ENCODE measurements at places on chromosomes 3 and 15.

DNA sequence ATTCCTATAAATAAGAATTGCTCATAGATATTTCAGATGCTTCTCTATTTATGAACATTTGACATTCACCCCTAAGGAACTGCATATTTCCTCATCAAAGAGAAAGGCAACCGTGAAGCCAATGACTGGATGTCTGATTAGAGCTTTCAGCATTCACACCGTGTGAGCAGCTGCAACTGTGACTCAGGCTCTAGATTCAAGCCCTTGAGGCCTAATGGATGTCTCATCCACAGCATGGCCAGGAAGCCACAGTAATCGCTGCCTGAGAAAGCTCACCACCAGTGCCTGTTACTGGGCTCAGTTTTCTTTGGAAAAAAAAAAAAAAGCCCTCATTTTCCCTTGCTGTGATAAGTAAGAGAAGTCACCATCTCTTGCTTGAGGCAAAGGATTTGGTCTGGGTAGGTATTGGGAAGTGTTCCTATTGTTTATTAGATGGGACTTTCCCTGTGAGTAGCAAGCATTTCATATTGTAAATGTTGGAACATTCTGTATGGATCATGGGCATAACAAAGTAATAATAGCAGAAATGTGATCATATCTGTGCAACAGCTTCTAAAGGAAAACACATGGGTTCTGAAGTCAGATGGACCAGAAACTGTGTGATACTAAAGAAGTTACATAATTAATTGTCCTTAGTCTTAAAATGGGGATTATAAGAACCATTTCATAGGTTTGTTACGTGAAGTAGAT is 783.7 kb downstream of the AGBL1 start:
- DNase-seq, result peak; percentile 98

GRCh38 chr3:50246517-50246954 is 10.5 kb downstream of the GNAI2 start:
- peak; percentile 97 for DNase-seq

GRCh38 chr3:119293871-119294695 is at the start of gene ARHGAP31:
Gene ARHGAP31, plus strand, starts transcription at chr3:119294383. Its CDS starts 522 bp downstream, at chr3:119294905.
- peak; percentile 88 for DNase-seq

DNA sequence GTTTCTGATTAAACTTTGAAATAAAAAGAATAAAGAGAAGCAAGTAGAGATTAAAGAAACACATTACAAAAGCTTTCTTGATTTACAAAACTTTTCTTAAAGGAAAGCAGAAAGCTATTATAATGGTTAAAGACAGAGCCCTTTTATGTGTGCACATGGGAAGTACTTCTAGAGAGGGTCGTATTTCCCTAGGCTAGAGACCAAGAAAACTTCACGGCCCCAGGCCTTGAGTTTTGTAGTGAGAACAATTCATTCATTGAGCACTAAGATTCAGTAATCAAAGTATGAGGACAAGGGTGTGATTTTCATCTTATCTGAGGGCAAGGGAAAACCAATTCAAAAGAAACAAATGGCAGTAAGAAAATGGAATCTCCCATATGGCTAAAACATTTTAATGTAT is 854.1 kb downstream of the ROBO1 start:
- DNase-seq, result no peak

DNA sequence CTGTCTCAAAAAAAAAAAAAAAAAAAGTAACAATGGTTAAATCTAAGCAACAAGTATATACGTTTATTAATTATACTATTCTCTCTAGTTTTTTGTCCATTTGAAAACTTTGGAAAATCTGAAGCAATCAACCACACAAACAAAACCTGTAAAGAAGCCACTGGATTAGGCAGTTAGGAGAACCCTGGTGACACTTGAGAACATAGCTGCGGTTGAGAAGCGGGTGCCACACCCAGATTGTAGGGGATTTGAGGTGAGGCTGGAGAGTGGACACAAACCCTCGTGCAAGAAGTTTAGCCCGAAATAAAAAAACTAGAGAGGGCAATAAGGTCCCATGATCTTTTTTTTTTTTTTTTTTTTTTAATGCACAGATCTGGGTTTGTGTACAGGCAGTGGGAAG is 25.9 kb upstream of the ZBTB38 start:
- no peak for DNase-seq

Measured in fibroblast of lung (primary cell).